Prostate gland (tissue), 2 donors: ENCODE measurements at places on chromosomes 1 and 21. TPM values are rescaled to one million over a fixed set of nuclear protein-coding genes. Genes with fewer than 3 reads are reported as not detected.

Gene TRAF5
- 12.6 TPM for total RNA-seq

Gene FAM72C
- 0.97 TPM for total RNA-seq

Gene NUDT4B
- total RNA-seq: 40.4 TPM

Gene DYNLT4
- total RNA-seq: 4.0 TPM

Gene PLD5
- total RNA-seq: 1.0 TPM

Gene TMEM125
- total RNA-seq: 29.9 TPM

Gene RSPO1
- 1.6 TPM for total RNA-seq

DNA sequence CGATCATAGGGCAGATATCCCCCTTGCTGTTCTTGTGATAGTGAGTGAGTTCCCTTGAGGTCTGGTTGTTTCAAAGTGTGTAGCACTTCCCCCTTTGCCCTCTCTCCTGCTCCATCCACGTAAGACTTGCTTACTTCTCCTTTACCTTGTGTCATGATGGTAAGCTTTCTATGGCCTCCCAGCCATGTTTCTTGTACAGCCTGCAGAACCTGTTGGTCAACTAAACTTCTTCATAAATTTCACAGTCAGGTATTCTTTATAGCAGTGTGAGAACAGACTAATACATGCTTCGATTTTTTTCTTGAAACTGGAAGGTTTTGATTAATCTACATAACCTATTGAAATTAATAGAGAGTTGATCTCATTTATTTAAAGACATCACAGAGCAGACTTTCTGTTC lies 302.5 kb upstream of the PBX1 start:
- H3K27ac ChIP-seq: no peak overlapping the region
- no peak overlapping the region for H3K4me3 ChIP-seq
- no peaks in the 10 kb centered on the region for H3K36me3 ChIP-seq
- no peaks in the 10 kb centered on the region for H3K27me3 ChIP-seq
- no peaks in the 10 kb centered on the region for H3K4me1 ChIP-seq
- no peak for DNase-seq

- no peaks in the 10 kb centered on the region for H3K36me3 ChIP-seq
- no peak for DNase-seq
- no peak overlapping the region for H3K27ac ChIP-seq
- H3K27me3 ChIP-seq: no peaks in the 10 kb centered on the region
These were observed 13.5 kb downstream of the COL6A1 start for GRCh38 chr21:45994759-45995685.

DNA sequence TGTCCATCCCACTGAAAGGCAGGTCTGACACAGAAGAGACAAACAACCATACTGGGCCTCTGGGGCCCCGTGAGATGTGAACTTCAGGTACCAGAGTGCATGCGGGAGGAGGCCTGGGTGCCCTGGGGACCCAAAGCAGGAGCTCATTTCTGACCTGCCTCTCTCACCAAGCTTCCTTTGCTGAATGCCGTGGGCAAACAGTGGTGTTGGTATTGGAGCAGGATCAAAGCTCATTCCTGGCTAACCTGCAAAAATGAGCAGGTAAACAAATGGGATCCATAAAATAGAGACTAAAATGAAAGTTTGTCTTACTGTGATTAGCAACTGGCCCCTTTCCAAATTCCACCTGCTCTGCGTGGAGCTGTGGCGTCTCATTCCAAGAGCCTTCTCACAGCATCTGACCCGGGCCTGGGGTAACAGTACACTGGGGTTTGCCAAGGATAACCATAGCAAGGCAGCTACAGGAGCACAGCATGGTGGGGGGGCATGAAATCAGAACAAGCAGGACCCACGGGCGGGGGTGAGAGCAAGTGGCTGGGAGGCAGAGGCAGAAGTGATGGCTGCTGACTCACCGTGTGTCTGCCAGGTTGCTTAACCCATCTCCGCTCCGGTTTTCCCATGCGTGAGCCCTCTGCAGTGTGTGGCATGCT lies 103.6 kb downstream of the KIF26B start:
- DNase-seq: peak; percentile 68
- peaks cover 3% of the 10 kb centered on the region for H3K4me1 ChIP-seq
- no peaks in the 10 kb centered on the region for H3K27me3 ChIP-seq
- no peak overlapping the region for H3K27ac ChIP-seq

GRCh38 chr1:43448955-43449707 lies 4.6 kb downstream of the HYI start:
- no peaks in the 10 kb centered on the region for H3K27me3 ChIP-seq
- H3K4me3 ChIP-seq: no peak overlapping the region
- no peaks in the 10 kb centered on the region for H3K4me1 ChIP-seq
- peaks cover 27% of the 10 kb centered on the region for H3K36me3 ChIP-seq

GRCh38 chr1:58451560-58452191 lies 94.8 kb downstream of the OMA1 start:
- H3K27me3 ChIP-seq: no peaks in the 10 kb centered on the region
- no peak overlapping the region for H3K4me3 ChIP-seq
- H3K4me1 ChIP-seq: no peaks in the 10 kb centered on the region
- no peaks in the 10 kb centered on the region for H3K36me3 ChIP-seq
- H3K27ac ChIP-seq: no peak overlapping the region

- no peak for DNase-seq
- no peaks in the 10 kb centered on the region for H3K27me3 ChIP-seq
- no peaks in the 10 kb centered on the region for H3K4me1 ChIP-seq
- no peak overlapping the region for H3K4me3 ChIP-seq
These were observed 34.0 kb upstream of the ARHGAP29 start for GRCh38 chr1:94271373-94271772.

DNA sequence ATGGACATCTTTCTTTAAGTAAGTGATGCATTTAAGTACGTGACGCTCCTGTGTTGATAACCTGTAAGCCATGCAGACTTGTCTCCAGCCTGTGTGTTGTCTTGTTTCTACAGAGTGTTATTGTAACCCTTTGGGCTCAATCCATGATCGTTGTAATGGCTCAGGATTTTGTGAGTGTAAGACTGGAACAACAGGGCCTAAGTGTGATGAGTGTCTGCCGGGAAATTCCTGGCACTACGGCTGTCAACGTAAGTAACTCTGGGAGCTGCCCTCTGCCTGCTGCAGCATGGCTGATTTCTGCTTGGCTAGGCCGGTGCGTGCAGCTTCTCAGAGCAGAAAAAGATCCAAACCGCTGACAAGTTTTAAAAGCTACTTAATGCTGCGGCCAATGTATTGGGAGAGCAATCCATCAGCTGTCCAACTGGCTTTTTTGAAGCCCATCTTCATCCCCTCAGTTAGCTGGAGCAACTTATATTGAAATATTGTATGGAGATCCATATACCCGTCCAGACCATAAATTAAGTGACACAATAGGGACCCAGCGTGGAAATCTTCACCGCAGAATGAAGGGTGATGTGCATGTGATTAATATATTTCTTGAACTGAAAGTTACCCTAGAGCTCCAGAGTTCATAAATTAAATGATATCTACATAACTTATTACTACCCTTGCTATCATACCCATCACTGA lies 295.9 kb downstream of the NTNG1 start:
- H3K27ac ChIP-seq: no peak overlapping the region
- H3K4me3 ChIP-seq: no peak overlapping the region
- no peaks in the 10 kb centered on the region for H3K36me3 ChIP-seq
- no peak for DNase-seq

- H3K36me3 ChIP-seq: no peaks in the 10 kb centered on the region
- H3K4me3 ChIP-seq: no peak overlapping the region
These were observed 193.4 kb upstream of the PKN2 start for GRCh38 chr1:88490676-88491075.

DNA sequence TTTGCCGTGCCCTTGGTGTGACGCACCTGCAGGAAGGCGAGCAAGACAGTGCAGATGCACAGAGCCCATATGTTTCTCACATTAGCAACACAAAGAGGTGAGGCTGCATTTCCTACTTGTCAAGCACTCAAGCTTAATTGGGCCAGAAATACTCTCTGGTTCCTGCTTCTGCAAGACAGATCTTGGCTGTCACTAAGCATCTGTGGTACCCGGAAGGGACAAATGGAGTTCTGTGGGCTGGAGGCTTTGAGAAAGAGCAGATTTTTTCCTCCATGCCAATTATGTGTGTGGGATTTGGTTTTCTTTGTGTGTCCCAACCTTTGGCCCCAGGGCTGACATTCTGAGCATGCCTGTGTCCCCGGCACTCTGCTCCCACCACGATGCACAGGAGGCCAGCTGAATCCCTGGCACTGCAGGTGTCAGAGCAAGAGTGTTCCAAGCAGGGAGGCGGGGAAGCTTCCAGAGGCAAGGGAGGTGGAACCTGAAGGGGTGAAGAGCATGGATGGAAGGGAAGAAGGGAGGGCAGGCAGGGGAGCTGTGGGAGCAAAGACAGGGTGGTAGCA lies 52.0 kb upstream of the STUM start:
- H3K27ac ChIP-seq: no peak overlapping the region
- no peak for DNase-seq
- H3K4me1 ChIP-seq: no peaks in the 10 kb centered on the region
- H3K27me3 ChIP-seq: no peaks in the 10 kb centered on the region
- no peaks in the 10 kb centered on the region for H3K36me3 ChIP-seq

DNA sequence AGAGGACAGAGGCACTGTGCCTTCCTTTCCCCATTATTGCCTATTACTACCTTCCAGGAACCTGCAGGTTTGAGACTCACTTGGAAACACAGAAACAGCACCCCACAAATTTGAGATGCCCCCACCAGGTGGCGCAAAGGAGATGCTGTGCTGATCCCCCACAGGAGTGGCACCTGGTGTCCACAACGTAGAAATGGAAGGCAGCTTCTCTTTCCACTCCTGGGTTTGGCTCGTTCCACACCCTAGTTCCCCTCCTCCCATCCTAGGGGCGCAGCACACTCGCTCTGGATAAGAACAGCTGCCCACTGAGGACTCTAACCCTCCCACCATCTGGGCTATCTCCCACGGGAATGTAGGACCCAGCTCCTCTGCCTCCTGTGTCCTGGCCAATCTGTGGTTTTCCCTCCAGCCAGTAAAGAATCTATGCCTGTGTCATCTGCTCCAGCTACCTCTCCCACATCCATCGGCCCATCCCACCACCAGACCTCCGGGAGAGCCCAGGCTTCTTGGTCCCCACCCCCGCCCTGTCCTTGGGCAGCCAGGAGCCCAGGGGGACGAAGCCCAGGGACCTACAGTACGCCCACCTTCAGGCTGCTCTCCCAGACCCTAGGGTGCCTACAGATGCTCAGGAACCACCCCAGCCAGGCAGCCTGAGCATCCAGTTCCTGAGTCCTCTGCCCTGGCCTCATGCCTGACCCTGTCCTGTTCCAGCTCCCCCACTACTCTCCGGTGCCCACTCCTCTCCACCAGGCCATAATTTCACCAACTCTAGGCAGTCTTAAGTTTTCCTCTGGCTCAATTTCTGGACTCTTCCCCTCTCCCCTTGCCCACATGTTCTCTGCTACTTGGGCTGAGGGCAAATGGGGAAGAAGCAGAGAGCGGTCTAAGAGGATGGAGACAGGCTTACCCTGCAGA lies 549 bp downstream of the THBS3 start:
- no peaks in the 10 kb centered on the region for H3K27me3 ChIP-seq
- H3K4me1 ChIP-seq: peaks cover 7% of the 10 kb centered on the region
- no peaks in the 10 kb centered on the region for H3K36me3 ChIP-seq
- H3K27ac ChIP-seq: peak overlapping the region; percentile 98

GRCh38 chr1:32972814-32973428 lies 8.3 kb upstream of the RNF19B start:
- peak overlapping the region; percentile 60 for H3K27ac ChIP-seq
- H3K4me3 ChIP-seq: peak overlapping the region; percentile 47
- no peaks in the 10 kb centered on the region for H3K36me3 ChIP-seq
- no peaks in the 10 kb centered on the region for H3K4me1 ChIP-seq
- H3K27me3 ChIP-seq: no peaks in the 10 kb centered on the region
- peak; percentile 76 for DNase-seq

DNA sequence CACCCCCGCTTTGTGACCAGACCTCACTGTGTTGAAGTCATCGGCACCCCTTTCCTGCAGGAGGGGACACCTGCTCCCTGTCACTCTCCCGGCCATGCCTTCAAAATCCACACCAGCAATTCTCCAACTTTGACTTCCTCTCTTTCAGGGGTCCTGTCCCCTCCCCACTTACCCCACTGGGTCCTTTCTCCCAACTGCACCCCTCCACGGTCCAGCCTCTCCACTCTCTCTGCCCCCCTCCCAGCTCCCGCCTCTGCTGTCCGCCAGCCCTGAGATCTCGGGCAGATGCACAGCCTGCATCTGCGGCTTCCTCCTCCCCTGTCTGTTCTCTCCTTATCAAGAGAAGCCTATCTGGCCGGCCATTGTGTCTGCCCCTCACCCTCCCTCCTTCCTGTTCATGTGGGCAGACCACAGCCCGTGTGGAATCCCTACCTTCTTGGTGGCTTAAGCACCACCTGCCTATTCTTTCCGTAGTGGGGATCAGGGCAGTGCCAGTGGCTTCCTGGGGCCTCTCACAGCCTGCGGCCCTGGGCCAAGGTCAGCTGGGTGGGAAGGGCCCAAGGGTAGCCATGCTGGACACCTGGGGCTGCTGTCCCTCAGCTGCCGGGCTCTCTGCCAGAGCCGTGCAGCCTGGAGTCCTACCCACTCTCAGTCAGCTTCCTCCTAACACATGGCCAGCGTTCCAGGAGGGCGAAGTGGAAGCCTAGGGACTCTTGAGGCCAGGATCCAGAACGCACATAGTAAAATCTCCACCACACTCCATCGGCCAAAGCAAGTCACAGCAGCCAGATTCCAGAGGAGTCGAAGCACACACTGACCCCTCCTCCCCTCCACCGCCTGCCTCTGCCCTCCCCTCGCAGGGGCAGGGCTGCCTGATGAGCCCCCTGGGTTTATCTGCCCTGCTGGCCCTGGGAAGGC lies 5.1 kb upstream of the HES4 start:
- H3K27me3 ChIP-seq: no peaks in the 10 kb centered on the region
- H3K27ac ChIP-seq: no peak overlapping the region
- H3K36me3 ChIP-seq: no peaks in the 10 kb centered on the region
- peaks cover 5% of the 10 kb centered on the region for H3K4me1 ChIP-seq

GRCh38 chr1:6054596-6054995 lies 8.9 kb downstream of the KCNAB2 start:
- H3K27me3 ChIP-seq: no peaks in the 10 kb centered on the region
- H3K36me3 ChIP-seq: no peaks in the 10 kb centered on the region
- no peak overlapping the region for H3K27ac ChIP-seq
- H3K4me3 ChIP-seq: no peak overlapping the region
- no peak for DNase-seq

DNA sequence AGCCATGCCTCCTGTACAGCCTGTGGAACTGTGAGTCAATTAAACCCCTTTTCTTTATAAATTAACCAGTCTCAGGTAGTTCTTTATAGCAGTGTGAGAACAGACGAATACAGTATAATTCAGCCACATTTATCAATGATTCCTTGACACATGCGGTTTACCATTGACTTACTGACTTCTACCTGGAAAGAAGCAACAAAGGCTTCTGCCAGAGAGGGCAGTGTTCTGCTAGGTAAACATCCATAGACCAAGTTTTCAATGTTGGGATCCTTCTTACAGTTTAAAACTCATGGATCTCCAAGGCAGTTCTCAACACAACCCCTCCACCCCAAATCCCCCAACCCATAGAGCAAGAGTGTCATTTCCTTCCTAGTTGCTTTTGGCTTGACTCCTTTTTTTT lies 150.6 kb downstream of the ZNF648 start:
- no peak overlapping the region for H3K4me3 ChIP-seq
- H3K4me1 ChIP-seq: no peaks in the 10 kb centered on the region
- no peak overlapping the region for H3K27ac ChIP-seq
- no peak for DNase-seq

GRCh38 chr1:180167721-180168467 lies 13.2 kb downstream of the QSOX1 start:
- peak; percentile 44 for DNase-seq
- H3K4me3 ChIP-seq: no peak overlapping the region
- H3K27ac ChIP-seq: peak overlapping the region; percentile 34
- H3K27me3 ChIP-seq: no peaks in the 10 kb centered on the region
- H3K36me3 ChIP-seq: no peaks in the 10 kb centered on the region

- H3K27ac ChIP-seq: peak overlapping the region; percentile 81
- H3K4me1 ChIP-seq: peaks cover 6% of the 10 kb centered on the region
- no peak for DNase-seq
- no peaks in the 10 kb centered on the region for H3K27me3 ChIP-seq
These were observed 349 bp upstream of the GPN2 start for GRCh38 chr1:26890467-26890796.
